Motor neuron (in vitro differentiated cells): ENCODE measurements at places on chromosomes 2 and 18.

DNA sequence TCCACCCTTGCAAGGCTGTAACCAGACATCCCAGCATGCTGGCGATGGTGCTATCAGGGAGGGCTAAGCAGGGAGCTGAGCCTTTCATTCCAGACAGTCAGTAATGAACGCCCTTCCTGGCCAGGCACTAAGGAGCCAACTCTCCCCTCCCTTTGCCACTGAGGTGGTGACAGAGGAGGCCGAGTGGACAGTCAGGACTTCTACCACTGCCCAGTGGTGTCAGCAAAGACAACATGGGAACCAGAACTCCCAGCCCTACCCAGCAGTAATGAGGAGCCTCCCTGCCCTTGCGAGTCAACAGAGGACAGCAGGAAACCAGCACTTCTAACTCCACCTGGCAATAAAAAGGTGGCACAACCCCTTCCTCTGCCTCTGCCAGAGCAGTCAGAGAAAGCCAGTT is 68.6 kb downstream of the ZAP70 start:
- ATAC-seq = no peak

DNA sequence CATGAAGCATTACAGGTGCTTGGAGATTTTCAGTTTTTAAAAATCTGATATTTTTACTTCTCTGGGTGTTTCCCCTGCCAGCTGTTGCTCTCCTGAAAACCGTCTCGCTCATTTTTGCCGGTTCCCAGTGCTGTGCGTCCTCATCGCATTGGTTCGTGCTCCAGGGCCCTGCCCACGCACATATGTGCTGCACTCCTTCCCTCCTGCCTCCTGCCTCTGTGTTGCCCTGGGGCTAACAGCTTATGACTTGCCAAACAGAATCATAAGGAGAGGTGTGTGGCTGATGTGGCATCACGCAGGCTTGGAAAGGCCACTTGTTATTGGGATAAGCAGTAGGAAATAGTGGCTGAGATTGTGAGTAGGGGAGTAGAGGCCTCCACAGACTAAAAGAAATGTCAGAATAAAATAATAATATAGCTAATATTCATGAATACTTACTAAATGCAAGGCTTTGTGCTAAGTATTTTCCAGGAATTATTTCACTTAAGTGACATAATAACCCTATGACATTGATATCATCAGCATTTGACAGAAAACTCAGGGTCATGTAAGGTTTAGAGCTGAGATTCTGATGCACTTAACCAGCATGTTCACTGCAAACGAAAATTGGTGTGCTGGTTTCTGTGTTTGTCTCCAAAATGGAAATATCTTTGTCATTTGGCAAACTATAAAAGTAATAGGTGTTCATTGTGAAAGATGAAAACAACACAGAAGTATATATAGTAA is 53.5 kb downstream of the SLC4A1AP start:
- ATAC-seq = peak; percentile 52

DNA sequence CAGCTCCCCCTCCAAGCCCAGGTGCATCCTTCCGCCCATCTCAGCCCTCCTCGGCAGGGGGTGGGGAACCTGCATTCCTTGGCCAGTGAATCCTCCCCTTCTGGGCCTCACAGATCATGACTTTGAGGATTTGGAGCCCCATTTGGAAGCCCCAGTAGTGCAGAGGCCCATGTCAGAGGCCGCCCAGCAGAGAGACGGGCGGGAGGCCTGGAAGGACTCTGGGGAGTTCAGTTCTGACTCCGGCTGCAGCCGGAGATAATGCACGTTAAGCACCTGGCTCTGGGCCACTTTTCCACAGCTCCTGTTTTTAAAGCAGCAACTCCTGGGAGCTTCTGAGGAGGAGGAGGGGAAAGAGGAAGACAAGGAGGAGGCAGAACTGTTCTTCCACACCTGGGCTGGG is 14.9 kb downstream of the ATOH8 start:
- no peak for ATAC-seq

DNA sequence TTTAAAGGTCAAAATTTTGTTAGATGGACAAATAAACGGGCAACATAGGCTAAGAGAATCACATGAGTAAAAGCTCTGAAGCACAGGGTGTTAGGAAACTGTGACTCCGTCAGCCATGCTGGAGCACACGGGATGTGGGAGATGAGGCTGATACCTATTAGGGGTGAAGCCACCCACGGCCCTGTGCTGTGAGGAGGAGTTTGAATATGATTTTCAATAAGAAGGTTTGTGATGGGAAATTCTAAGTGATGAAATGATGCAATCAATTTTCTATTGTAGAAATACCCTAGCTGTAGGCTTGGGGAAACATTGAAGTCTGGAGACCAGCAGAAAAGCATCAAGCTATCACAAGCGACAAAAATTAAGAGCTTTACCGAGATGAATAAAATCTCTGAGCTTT is 431.3 kb downstream of the CMPK2 start:
- ATAC-seq = no peak

DNA sequence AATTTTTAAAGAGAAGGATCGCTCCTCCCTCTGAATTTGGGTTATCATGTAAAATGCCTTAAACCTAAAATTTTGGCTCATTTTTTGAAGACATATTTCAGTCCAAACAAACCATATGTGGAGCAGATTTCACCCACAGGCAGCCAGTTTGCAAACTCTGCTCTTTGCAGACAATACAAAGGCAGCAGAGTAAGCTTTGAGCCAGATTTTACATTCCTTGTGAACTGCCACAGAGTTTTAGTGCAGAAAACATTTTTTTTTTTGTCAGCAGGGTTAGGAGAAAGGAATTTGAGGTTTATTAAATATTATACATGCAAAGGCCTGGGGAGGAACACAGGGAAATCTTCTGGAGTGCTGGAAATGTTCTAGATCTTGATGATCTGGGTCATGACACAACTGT is 171.9 kb upstream of the FN1 start:
- ATAC-seq = no peak

DNA sequence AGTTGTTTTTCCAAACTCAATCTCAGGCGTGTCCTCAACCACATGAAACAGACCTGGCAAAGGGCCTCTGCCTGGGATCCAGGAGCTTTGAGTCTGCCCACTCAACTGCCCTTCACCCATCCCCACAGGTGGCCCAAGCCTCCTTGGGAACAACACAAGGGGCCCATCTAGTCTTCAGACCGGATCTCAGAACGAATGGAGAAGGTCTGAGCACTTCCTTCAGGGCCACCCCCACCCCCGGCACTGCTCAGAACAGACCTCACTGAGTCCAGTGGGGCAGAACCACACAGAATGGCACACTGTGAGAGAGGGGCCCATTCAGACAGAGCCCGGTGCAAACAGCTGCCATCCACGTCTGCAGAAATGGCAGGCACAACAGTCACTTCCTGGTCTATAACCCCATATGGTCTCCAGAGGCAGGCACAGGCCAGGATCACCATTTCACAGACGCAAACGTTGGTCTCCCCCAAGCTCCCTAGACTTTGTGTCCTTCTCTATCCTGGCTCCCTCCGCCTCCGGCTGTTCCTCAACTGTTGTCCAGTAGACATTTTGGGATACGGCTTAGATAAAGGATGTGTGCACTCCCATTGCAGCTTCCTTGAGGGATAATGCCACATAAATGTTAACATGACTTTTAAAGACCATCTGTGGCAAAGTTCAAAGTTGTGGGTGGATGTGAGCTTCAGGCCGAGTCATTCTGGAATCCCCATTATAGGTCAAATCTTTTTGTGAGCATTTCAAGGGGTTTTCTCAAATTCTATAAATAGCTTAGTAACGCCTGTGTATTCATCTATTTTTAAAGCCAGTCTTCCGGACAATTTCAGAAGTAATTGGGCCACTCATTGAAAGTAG is 149.7 kb downstream of the SMAD7 start:
- no peak for ATAC-seq

GRCh38 chr18:5771343-5771742 is 124.0 kb downstream of the TMEM200C start:
- peak; percentile 62 for ATAC-seq

DNA sequence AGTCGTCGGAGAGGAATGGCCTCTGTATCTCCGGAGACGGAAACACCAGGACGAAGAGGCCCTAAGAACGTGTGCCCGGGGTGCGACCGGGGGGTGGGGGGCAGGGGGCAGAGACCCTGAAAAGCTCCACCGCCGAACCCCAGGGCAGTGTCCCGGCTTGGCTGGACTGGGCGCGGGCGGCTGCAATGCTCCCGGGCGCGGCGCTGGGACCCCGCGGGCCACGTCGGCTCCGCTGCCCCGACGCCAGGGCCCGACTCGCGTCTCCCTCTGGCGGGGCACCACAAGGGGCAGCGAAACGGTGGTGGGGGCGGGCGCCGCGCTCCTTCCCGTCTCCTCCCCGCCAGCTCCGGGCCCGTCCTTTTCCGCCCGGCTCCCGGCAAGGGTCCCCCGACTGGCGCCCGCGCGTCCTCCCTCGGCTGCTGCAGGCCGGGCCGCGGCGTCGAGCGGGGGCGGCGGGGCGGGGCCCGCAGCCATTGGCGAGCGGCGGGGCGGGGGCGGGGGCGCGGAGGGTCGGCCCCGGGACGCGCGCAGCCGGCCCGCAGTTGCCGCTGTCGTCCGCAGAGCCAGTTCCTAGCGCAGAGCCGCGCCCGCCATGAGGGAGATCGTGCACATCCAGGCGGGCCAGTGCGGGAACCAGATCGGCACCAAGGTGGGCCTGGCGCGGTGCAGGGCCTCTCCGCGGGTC is at the start of gene TUBB6:
TSS of gene TUBB6 (plus strand) at position 541 of the 685 bp plus-strand sequence. CDS start at position 593, 52 bp downstream.
- peak; percentile 79 for ATAC-seq

- no peak for ATAC-seq
Observed at GRCh38 chr2:241802421-241803318, 6.3 kb upstream of the NEU4 start.

GRCh38 chr2:120326066-120326465 is 19.9 kb upstream of the INHBB start:
- no peak for ATAC-seq

- no peak for ATAC-seq
Observed at GRCh38 chr2:154336201-154336600, 362.3 kb upstream of the KCNJ3 start.

DNA sequence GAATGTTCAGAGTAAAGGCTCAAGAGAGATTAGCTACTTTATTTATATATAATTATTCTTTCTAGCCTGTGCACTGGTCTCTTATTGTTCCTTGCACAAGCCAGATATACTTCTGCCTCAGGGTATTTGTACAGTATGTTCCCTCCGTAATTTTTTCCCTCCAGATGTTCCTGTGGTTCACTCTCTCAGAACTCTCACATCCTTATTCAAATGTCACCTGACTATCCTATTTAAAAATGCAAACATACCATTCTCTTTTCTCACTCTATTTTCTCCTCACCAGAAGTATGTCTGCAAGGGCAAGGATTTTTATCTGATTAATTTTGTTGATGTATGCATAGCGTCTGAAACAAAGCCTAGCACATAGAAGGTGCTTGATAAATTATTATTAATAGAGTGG is 64.0 kb upstream of the CERS6 start:
- ATAC-seq = peak; percentile 77

- ATAC-seq = no peak
Observed at GRCh38 chr2:149857344-149857743, 269.8 kb upstream of the MMADHC start.

- no peak for ATAC-seq
Observed at GRCh38 chr2:29744976-29745375, 176.4 kb downstream of the ALK start.

- ATAC-seq = no peak
Observed at GRCh38 chr2:146119586-146119985, 1599.7 kb upstream of the ZEB2 start.

GRCh38 chr18:62979176-62979575 is 263.8 kb downstream of the PHLPP1 start:
- ATAC-seq = no peak

DNA sequence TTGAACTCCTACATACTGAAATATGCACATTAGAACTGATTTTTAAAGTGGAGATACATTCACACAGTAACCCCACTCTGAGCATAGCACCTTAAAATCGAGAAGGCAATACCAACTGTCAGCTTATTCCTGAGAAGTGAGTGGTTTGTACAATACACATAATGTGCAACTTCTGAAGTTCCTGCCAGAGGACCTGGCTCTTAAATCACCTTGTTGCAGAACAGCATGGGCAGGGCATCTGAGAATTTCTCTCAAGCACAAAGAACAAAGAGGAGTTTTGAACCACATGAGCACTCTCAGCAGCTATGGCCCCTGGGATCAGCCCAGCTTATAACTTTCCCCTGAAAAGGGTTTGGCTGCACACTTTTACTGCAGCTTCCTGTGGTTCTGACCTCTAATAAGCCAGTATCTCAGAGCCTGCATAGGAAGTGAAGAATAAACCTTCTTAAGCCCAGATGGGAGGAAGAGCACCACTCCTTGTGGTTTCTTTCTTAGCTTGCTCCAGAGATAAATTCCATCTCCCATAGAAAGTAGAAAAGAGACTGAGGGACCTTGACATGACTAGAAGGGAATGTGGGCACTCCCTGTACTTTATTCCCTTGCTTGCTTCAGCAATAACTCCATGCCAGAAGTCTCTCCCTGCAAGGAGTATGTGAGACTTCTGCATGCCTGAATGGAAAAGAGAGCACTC is 862.3 kb downstream of the SUCLG1 start:
- ATAC-seq = no peak

DNA sequence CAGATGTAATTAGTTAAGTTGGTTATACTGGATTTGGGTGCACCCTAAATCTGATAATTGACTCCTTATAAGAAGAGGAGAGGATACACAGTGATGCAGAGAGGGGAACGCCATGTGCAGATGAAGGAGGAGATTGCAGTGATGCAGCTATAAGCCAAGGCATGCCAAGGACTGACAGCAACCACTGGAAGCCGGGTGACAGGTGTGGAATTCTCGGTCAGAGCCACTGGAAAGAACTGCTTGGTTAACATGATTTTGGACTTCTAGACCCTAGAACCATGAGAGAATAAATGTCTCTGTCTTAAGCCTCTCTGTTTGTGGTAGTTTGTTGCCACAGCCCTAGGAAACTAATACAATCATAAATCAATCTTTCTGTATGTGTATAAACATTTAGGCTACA is 403.3 kb upstream of the CDH20 start:
- ATAC-seq = no peak

DNA sequence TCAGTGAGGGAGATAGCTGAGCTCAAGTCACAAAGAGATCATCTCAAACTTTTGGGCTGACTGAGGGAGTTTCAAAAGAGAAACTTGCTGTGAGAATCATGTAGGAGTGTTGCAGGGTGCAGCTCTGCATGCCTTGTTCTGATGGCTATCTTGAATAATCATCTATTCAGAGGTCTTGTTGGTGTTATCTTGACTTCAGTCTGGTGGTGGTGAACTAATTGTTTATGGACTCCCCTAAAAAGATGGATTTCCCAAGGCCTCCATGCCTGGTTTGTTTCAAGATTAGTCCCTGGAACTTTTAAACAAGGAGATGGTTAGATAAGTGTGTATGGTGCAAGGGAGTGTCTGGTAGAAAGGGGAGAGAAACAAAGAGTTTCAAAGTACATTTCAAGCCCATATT is 29.8 kb downstream of the SLC39A6 start:
- ATAC-seq = no peak

- ATAC-seq = no peak
Observed at GRCh38 chr2:207734264-207734635, 22.8 kb downstream of the CCNYL1 start.

GRCh38 chr18:14104906-14105748 is 27.1 kb downstream of the ZNF519 start:
- no peak for ATAC-seq

- ATAC-seq = peak; percentile 35
Observed at GRCh38 chr18:46899274-46899948, 17.9 kb downstream of the PIAS2 start.

- ATAC-seq = peak; percentile 94
Observed at GRCh38 chr2:174124181-174124580, 124.2 kb downstream of the OLA1 start.

GRCh38 chr2:105796131-105796638 is 51.5 kb downstream of the NCK2 start:
- no peak for ATAC-seq

- ATAC-seq = no peak
Observed at GRCh38 chr2:26479789-26480565, 2.1 kb upstream of the OTOF start.
